Endothelial cell (in vitro differentiated cells): ENCODE measurements at places on chromosomes 5 and 9. TPM values are rescaled to one million over a fixed set of nuclear protein-coding genes. Genes with fewer than 3 reads are reported as not detected.

- DNase-seq = no peak
Observed at GRCh38 chr9:93592643-93593021, 16.2 kb downstream of the PHF2 start.

The ADGRV1 gene
- 23.1 TPM for total RNA-seq

- DNase-seq = no peak
Observed at GRCh38 chr9:111074395-111074794, 36.1 kb upstream of the LPAR1 start.

The C9orf50 gene
- total RNA-seq = not detected

- no peak for DNase-seq
Observed at GRCh38 chr5:177382423-177383029, 1.7 kb upstream of the SLC34A1 start.

DNA sequence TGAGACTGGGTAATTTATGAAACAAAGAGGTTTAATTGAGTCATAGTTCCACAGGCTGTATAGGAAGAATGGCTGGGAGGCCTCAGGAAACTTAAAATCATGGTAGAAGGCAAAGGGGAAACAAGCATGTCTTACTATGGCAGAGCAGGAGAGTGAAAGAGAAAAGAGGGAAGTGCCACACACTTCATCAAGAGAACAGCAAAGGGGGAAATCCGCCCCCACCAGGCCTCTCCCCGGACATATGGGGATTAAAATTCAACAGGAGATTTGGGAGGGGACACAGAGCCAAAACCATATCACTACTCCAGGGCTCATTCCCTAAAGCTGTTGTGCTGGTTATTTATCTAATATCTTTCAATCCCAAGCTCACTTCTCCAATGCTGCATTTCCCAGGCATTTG, 50.2 kb upstream of the NR3C1 start:
- DNase-seq = no peak

The KIAA1958 gene
- 15.1 TPM for total RNA-seq

The PTCH1 gene
- total RNA-seq = 24.1 TPM

DNA sequence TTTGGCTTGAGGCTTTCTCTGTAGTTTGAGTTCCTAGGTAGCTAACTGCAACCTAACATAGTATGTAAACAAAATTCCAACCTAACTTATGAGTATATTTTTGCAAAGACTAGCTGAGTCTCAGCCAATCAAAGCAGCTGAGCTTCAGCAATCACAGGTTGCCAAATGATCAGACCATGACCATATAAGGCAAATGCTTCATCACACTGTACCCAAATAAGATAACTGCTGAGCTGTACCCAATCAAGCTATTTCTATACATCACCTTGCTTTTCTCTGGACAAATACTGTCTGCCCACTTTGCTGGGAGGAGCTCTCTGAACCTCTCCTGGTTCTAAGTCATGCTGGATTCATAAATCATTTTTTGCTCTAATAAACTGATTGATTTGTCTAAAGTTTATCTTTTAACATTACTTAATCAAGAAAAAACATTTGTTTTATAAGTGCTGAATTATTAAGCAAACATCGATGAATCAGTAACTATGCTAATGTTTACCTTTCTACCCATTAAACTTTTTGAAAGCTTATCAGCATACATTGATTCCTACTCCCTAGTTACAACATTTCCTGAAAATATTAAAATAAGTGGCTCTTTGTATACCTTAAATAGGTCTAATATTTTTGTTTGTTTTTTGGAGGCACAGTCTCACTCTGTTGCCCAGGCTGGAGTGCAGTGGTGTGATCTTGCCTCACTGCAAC, 129.7 kb upstream of the PCA3 start:
- DNase-seq = no peak

The GBGT1 gene
- total RNA-seq = 98.4 TPM

The TRIM36 gene
- total RNA-seq = 9.9 TPM

DNA sequence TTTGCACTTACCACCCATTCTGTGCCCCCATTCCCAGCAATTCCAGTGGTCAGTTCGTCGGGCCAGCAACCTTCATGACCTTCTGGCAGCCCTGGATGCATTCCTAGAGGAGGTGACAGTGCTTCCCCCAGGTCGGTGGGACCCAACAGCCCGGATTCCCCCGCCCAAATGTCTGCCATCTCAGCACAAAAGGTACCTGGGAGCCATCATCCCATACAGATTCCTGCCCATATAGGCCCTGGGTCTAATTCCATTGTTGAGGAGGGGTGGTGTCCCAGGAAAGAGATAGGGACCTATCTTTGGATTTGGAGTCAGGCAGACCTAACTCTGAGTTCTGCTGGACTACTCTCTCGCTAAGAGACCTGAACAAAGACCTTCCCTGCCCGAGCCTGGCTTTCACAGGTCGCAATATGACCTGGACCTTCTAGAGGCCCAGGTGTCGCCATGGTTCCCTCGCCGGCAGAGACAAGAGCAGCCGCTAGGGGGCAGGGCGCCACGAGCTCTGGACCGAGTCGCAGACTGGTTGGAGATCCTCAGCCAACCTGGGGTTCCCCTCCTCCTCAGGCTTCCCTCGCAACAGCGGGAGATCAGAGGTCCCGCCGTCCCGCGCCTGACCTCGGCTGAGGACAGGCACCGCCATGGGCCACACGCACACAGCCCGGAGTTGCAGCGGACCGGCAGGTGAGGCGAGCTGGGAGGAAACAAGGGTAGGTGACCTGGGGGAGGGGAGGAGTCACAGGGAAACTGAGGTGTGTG, 3.1 kb downstream of the SLC4A9 start:
- DNase-seq = peak; percentile 92

GRCh38 chr9:4994166-4994890, 9.3 kb downstream of the JAK2 start:
- no peak for DNase-seq

The SPATA6L gene
- 6.7 TPM for total RNA-seq

GRCh38 chr9:127945338-127945737, 7.7 kb upstream of the DPM2 start:
- DNase-seq = no peak

- no peak for DNase-seq
Observed at GRCh38 chr5:61159836-61160235, 2.4 kb downstream of the SMIM15 start.

DNA sequence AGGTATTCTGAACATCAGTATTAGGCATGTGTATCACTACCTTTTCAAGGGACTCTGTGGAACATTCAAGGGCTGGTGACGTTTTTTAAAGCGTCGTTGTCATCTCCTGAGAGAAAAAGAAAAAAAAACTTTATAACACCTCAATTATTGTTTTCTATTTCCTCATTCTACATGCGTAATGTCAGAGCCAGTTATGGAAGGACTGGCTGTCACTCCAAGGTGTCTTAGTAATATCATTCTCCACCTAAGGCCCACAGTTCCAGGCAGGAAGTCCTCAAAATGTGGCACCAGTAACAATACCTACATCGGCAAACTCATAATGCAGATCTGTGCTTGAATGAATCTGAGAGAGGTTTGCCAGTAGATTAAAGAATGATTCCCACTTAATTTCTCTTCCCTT, 210.2 kb downstream of the SAXO1 start:
- DNase-seq = no peak

DNA sequence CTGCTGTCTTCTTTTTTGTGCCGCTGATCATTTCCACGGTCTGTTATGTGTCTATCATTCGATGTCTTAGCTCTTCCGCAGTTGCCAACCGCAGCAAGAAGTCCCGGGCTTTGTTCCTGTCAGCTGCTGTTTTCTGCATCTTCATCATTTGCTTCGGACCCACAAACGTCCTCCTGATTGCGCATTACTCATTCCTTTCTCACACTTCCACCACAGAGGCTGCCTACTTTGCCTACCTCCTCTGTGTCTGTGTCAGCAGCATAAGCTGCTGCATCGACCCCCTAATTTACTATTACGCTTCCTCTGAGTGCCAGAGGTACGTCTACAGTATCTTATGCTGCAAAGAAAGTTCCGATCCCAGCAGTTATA, 17.1 kb downstream of the F2R start:
- DNase-seq = no peak

DNA sequence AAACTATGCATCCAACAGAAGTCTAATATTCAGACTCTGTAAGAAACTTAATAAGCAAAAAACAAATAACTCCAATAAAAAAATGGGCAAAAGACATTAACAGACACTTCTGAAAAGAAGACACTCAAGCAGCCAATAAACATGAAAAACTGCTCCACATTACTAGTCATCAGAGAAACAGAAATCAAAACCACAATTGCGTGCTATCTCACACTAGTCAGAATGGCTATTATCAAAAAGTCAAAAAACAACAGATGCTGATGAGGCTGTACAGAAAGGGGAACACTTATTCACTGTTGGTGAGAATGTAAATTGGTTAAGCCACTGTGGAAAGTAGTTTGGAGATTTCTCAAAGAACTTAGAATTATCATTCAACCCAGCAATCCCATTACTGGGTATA, 101.2 kb upstream of the TRIM32 start:
- DNase-seq = no peak

The OR4F3 gene
- total RNA-seq = not detected

DNA sequence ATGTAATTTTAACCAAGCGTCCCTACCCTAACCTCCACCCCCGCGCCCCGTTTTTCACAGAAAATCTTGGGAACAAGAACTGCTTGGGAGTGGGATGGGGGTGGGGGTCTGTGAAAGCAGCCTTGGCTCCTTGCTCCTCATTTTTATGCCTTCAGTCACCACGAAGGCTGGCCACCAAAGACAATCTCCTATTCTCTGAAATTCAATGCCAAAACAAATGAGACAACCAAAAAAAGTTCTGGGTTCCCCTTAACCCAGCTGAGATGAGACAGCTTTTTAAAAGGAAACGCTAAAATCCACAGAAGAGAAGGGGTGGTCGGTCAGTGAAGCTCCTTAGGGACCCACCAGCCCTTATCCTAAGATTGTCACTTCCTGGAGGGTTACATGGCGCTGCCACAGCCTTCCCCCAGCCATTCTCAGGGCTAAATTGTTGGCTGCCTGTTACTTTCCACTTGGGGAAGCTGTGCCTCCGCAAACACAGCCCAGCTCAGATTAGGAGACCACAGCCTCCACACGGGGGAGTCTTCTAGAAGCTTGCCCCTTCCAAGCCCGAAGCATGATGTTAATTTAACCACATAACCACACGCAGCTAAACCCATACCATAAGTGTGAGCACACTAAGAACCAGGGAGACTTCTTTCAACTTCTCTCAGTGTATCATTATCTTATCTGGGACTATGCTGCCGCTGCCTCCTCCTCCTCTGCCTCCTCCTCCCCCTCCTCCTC, 136.3 kb downstream of the FOXD1 start:
- no peak for DNase-seq

DNA sequence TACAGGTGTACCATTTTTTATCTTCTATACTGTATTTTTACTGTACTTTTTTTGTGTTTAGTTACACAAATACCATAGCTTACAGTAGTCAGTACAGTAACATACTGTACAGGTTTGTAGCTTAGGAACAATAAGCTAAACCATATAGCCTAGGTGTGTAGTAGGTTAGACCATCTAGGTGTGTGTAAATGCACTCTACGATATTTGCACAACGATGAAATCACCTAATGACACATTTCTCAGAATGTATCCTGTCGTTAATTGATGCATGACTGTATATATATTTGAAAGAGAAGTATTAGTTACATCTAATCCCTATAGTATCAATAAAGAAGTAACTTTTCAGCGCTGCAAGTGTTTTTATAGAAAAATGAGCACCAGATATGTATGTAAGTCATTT, 138.8 kb downstream of the TRPM6 start:
- DNase-seq = no peak

DNA sequence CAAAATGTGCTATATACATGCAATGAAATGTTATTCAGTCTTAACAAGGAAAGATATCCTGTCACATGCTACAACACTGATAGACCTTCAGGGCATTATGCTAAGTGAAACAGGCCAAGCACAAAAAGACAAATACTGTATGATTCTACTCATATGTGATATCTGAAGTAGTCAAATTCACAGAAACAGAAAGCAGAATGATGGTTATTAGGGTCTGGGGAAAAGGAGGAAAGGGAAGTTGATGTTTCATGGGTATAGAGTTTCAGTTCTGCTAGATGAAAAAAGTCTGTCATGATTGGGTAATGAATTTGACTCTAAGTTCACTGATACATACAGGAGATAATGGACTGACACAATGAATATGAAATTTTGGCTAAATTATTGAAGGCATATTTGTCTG, 11.2 kb upstream of the RIC1 start:
- DNase-seq = no peak

The EQTN gene
- not detected for total RNA-seq

The TAS2R1 gene
- total RNA-seq = not detected

DNA sequence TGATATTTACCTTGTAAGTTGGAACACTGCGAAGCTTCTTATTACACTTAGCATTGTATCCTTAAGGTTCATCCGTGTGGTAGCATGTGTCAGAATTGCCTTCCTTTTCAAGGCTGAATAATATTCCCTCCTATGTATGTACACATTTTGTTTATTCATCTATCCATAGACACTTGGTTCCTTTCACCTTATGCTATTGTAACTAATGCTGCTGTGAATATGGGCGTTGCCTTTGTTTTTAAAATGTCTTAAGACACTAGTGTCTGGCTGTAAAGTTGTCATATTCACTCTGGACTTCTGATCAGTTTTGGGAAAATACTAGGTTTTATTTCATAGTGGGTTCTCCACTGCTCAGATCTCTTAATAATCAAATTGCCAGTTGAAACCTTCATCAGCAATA, 383.3 kb upstream of the PRR16 start:
- DNase-seq = no peak

DNA sequence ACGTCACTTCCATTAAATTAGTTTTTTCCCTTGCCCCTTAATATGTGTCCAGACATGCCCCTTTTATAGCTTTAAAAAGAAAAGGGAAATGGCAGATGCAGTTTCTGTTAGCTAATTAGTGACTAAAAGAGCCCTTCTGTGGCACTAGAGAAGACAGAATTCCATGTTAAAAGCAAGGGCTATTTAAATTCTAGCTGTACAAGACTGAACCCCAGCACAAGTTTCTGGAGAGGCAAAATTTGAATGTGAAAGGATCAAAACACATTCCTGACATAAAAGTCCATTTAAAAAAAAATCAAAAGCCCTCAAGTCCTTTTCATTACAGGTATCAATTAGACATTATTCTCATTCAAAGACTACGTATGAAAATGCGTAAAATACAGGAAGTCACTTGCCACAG, 78.7 kb downstream of the HAPLN1 start:
- DNase-seq = no peak

- DNase-seq = no peak
Observed at GRCh38 chr5:141822144-141822543, 56.1 kb downstream of the PCDH1 start.

- DNase-seq = no peak
Observed at GRCh38 chr9:18393340-18394130, 80.4 kb upstream of the ADAMTSL1 start.

- peak; percentile 58 for DNase-seq
Observed at GRCh38 chr9:19922476-19923118, 133.8 kb upstream of the SLC24A2 start.

DNA sequence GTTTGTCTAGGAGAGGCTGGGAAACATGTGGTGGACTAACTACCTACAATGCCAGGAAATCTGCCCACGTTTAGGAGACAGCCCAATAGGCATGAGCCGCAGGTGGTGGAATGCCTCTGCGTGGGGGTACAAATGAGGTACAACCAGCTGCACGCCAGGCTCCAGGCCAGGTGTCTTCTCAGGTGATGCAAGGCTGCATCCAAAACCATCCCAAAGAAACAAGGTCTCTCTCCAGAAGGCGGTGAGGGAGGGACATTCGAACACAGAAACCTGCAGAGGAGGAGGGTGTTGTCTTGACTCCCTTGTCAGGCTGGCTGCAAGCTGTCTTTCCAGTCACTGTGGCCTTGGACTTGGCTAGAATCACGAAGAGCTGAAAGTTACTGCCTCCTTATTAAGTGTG, 11.6 kb downstream of the ANKH start:
- no peak for DNase-seq
